Stimulated activated CD4-positive, alpha-beta T cell treated with anti-CD3 and anti-CD28 coated beads, Interleukin-12 subunit alpha, Interleukin-12 subunit beta, amount 100 ng/mL, for 48 hours (primary cell): ENCODE measurements at places on chromosomes 12 and 14.

DNA sequence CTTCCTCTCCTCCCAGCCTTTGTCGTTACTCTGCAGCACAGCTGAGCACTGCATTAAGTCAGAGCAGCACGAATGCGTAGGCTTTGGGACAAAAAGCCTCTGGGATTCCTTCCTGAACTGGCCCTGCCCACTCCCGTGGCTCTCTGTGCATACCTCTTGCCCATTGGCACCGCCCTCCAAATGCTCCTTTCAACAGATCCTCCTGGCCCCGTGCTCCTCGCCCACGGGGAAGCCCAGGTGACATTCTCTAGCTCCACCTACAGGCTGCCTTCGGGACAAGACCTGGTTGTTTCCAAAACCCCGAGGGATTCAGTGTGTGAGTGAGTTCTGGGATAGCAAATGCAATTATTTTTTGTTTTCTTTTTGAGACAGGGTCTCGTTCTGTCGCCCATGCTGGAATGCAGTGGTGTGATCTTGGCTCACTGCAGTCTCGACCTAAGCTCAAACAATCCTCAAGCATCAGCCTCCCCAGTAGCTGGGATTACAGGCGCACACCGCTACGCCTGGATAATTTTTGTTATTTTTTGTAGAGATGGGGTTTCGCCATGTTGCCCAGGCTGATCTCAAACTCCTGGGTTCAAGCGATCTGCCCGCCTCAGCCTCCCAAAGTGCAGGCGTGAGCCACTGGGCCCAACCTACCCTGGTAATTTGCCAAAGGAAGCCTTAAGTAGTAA is 17.9 kb upstream of the TDRD9 start:
- peak; percentile 53 for DNase-seq

- no peak for DNase-seq
Observed at GRCh38 chr12:8953773-8954402, 4.4 kb upstream of the M6PR start.

DNA sequence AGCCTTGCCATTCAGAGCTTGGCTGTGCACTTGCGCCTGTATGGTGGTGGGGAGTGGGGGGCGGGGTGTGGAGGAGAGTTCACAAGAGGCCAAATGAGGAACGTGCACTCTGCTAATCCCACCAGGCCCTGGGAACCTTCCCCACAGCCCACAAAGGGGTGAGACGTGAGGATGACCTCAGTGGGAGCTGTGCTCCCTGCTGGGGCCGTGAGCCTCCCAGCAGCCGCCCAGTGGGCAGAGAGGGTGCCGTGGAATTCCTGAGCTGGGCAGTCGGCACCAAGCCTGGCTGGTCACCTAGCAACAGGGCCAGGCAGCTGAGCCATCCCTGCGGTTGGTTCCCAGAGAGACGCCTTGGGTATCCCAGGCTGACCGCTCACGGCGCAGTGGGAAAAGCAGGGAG is 53.7 kb downstream of the CCNK start:
- no peak for DNase-seq

DNA sequence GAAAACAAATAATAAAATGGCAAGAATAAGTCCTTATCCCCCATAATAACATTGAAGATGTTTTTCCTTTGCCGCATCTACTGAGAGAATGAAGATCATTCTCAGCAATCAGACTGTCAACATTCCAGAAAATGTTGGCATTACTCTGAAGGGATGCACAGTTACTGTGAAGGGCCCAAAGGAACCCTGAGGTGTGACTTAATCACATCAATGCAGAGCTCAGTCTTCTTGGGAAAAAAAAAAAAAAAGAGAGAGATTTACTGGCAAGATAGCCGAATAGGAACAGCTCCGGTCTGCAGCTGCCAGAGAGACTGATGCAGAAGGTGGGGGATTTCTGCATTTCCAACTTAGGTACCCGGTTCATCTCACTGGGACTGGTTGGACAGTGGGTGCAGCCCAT is 41.3 kb upstream of the OR6J1 start:
- no peak for DNase-seq

DNA sequence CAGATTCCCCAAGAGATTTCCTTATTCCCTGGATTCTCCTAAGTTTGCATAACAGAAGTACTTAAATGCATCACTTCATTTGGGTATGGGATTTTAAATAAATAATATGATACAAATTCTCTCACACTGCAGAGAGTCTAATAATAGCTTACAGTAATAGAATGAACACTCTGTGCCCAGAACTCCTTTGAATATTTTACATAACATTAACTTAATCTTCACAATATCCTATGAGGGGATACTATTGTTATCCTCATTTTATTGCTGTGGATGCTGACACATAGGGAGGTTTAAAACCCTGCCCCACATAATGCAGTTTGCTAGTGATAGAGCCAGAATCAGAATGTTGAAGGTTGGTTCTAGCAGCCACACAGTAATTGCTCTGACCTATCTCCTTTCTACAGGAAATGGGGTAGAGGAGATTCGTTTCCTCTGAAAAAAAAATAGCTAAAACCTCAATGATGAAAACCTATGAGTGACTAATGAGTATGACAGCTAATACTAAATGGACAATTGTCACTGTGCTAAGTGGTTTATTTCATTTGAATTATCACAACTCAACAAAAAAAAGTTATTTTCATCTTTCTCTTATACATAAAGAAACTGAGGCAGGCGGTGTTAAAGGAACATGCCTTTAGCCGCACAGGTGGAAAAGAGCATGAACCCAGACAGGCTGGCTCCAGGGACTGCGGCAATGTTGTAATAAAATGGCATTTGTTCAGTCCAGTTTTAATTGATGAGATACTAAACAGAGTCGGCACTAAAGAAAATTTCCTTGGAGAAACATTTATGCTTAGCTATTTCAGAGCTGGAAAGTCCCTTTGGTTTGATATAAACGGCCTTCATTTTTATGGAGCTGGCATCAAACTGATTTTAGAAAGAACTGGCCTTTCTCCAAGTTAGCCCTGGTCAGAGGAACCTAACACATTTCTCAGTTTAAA is 880.9 kb downstream of the NRXN3 start:
- DNase-seq = no peak

- no peak for DNase-seq
Observed at GRCh38 chr12:88418856-88419497, 161.3 kb downstream of the KITLG start.

DNA sequence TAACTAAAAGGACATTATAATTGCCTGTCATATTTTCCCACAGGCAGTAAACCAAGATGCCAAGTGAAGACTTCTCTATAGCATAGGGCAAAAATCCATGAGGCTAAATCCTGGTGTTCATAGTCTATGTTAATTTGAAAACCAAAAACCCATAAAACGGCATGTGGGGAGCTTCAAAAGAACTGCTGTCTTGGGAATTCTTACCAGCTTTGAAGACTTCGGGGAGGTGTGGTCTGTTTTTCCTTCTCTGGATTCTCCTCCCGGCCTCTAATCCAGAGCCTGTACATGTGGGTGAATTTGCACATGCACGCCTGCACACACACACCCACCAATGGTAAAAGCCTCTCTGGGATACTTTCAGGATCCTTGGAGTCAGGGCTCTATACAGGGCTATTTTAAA is 61.9 kb upstream of the IFNG-AS1 start:
- DNase-seq = no peak

- no peak for DNase-seq
Observed at GRCh38 chr14:85250414-85251189, 279.3 kb upstream of the FLRT2 start.

DNA sequence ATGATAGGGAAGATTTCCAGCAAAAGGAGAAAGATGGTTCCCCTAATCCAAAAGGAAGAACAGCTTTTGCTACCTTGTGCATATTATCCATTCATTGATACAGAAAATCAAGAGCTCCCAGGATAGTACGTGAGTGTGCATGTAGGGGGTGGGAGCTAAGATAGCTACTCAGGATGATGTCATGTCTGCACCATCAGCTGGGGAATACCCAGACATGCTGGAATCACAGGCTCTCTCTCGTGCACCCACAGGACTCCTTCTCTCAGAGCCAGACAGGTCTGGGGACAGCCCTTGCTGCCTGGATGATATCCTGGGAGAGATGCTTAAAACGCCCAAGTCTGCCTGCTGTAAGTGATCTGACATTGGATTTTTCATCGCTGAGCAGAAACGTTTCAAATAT is 38.9 kb downstream of the FOXN3 start:
- DNase-seq = no peak

GRCh38 chr14:88025313-88025712 is 20.4 kb downstream of the GPR65 start:
- DNase-seq = no peak

DNA sequence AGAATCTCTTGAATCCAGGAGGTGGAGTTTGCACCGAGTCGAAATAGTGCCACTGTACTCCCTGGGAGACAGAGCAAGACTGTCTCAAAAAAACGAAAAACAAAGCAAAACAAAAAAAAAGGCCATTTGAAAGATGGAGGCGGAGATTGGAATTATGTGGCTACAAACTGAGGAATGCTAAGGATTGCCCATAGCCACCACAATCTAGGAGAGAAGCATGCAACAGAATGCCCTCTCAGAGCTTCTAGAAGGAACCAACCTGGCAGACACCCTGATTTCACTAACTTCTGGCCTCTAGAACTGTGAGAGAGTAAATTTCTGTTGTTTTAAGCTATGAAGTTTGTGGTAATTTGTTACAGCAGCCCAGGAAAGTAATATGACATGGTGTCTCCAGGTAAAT is 50.1 kb upstream of the LIMA1 start:
- no peak for DNase-seq

- no peak for DNase-seq
Observed at GRCh38 chr14:66752109-66752508, 244.2 kb downstream of the GPHN start.

GRCh38 chr12:95943330-95943842 is at the start of gene AMDHD1:
AMDHD1 (plus strand) TSS chr12:95943331; CDS start chr12:95943399, 68 bp downstream.
- peak; percentile 28 for DNase-seq

DNA sequence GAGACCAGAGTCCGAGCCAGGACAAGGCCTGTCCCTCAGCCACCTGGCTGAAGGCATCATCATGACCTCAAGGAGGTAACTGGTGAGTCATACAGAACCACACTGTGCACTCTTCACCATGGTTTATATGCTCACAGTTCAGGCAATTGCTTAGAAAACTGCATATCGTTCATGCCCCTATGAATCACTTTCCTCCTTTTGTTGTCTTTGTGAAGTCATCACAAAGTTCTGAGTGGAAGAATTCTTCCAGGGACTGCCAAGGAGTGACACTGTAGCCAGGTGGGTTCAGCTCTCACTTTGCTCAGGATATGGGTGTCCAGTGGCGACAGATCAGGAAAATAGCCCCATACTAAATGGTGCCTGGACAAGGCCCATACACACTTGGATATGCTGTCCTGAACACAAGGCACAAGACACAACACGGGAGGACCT is 92.5 kb downstream of the DPF3 start:
- no peak for DNase-seq

DNA sequence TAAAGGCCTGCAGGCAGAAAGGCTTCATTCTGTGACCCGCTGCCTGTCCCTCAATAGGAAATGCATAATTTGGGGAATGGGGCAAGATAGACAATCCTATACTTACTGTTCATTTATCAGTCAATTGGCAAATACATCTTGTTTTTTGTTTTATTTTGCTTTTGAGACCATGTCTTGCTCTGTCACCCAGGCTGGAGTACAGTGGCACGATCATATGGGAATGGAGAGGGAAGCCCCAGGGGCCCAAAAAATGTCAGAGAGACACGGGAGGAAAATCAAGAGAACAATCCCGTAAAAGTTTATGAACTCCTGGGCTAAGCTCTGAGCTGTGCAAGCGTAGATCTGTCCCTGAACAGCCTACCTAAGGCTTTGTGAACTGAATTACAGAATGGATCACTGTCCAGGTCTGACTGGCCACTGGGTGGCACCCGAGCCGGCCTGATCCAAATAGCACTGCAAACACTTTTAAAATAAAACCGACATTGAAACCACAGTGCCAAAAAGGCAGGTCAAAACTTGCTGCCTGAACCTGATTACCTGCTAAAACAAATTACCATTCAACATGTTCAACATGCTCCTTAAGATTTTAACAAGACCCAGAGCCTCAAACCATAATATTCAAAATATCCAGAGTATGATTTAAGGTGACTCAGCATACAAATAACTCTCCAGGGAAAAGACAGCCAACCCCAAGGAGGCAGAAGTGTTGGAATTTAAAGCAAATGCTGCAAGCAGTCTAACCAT is 11.8 kb downstream of the COPS7A start:
- DNase-seq = no peak

DNA sequence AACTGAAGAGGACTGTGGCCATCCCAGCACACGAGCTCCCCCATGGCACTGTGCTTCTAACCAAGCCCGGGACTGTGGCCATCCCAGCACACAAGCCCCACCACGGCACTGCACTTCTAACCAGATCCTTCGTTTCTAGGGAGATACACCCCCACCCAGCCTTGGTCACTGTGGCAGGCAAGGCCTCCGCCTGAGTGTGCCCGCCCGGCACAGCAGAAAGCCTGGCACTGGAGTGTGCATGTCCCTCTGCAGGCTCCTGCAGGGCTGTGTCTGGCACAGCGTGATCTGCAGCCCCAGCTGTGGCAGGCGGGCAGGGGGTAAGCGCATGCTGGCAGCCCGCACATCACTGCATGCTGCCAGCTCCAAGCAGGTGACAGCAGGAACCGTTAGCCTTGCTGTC is 49.8 kb downstream of the CCDC85C start:
- no peak for DNase-seq

- no peak for DNase-seq
Observed at GRCh38 chr14:104682107-104682593, 7.3 kb upstream of the INF2 start.

- no peak for DNase-seq
Observed at GRCh38 chr14:101219896-101220703, 316.6 kb upstream of the RTL1 start.

- no peak for DNase-seq
Observed at GRCh38 chr14:92456215-92457015, 57.2 kb upstream of the RIN3 start.

DNA sequence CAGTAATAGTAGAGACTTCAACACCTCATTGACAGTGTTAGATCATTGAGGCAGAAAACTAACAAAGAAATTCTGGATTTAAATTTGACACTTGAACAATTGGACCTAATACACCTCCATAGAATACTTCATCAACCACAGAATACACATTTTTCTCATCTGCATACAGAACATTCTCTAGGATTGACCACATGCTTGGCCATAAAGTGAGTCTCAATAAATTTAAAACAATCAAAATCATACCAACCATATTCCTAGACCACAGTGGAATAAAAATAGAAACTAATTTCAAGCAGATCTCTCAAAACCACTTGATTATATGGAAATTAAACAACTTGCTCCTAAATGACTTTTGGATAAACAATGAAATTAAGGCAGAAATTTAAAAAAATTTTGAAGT is 82.3 kb downstream of the SLC38A4 start:
- no peak for DNase-seq
